ENCODE measurements at places on chromosomes 2 and 18.

DNA sequence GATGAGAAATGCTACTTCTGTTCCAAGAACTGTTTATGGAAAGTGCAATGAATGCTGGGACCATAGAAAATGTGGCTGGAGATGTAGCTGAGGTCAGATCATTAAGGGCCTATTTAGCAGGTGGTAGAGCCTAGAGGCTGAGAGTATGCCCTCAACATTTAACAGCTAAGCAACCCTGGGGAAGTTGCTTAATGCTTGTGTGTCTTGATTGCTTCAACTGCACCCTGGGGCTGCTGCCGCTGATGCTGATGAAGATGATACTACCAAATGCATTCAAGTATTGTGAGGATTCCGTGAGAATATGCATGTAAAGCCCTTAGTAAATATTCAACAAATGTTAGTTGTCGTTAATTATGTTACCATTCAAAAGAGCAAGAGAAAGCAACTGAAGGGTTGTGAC is 273.2 kb downstream of the BCL11A start:
- no peak overlapping the region for H3K27ac ChIP-seq
- H3K36me3 ChIP-seq: no peaks in the 10 kb centered on the region
- no peaks in the 10 kb centered on the region for H3K27me3 ChIP-seq
- DNase-seq: no peak

DNA sequence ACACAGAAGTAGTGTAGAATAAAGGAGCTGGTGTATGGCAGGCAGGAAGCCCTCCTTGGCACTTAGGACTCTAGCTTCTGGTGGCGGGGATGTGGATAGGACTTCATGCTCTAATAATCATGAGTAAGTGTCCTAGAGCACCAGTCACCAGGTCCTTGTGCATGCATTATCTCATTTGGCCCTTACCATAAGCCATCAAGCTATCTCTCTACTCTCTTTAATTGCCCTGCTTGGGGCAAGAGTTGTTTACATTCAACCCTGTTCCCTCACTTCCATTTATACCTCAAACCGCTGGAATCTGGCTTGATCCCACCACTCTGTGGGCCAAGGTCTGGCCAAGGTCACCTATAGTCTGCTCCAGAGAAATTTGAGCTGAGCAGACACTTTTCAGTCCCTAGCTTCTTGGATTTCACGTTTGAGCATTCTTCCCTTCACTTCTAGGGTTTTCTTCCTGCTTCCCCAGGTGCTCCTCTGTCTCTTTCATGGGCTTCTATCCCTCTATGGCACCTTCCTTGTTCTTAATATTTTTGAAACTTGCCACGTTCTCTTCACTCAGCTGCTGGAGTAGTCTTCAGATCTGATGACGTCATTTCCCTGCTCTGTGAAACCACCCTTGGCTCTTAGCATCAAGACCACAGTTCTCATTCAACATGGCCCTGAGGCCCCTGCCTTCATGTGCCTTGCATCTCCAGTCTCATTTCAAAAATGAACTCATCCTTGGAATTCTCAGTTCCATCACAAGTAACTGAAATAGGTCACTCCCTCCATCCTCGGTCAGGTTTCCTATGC is 94.9 kb upstream of the GATA6 start:
- no peak for DNase-seq
- H3K27me3 ChIP-seq: no peaks in the 10 kb centered on the region
- H3K27ac ChIP-seq: no peak overlapping the region
- H3K36me3 ChIP-seq: no peaks in the 10 kb centered on the region

- peak overlapping the region; percentile 41 for H3K27ac ChIP-seq
- DNase-seq: no peak
- no peaks in the 10 kb centered on the region for H3K36me3 ChIP-seq
- peaks cover 36% of the 10 kb centered on the region for H3K4me1 ChIP-seq
- H3K27me3 ChIP-seq: no peaks in the 10 kb centered on the region
Measured at GRCh38 chr2:20579866-20580265, 71.0 kb downstream of the HS1BP3 start.

GRCh38 chr18:57542126-57542525 is 44.4 kb downstream of the FECH start:
- DNase-seq: no peak
- no peaks in the 10 kb centered on the region for H3K4me1 ChIP-seq
- no peak overlapping the region for H3K4me3 ChIP-seq
- peaks cover 2% of the 10 kb centered on the region for H3K27me3 ChIP-seq

DNA sequence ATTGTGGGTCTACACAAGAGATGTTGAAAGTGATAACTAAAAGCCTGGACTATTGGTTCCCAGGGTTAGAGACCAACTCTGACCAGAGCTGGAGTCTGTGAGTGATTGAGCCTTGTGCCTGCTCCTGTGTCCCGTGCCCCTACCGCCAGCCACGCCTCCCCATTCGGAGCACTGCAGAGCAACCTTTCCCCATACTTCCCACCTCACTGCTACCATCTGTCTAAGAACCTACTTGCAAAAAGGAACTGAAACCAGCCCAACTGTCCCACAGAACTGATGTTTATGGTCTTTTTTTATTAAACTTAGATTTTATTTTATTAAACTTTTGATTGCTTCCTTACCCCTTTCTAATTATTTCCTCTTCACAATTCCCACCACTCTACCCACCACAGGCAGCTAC is 300.3 kb upstream of the MGAT5 start:
- DNase-seq: no peak
- no peaks in the 10 kb centered on the region for H3K36me3 ChIP-seq
- H3K27me3 ChIP-seq: no peaks in the 10 kb centered on the region
- H3K4me1 ChIP-seq: no peaks in the 10 kb centered on the region
- H3K4me3 ChIP-seq: no peak overlapping the region

GRCh38 chr18:61753373-61753772 is 139.4 kb downstream of the RNF152 start:
- no peak for DNase-seq
- H3K27me3 ChIP-seq: no peaks in the 10 kb centered on the region
- no peaks in the 10 kb centered on the region for H3K4me1 ChIP-seq
- H3K27ac ChIP-seq: no peak overlapping the region
- H3K36me3 ChIP-seq: no peaks in the 10 kb centered on the region
- no peak overlapping the region for H3K4me3 ChIP-seq

GRCh38 chr18:32280188-32280783 is 90.4 kb downstream of the MEP1B start:
- H3K4me1 ChIP-seq: no peaks in the 10 kb centered on the region
- no peak overlapping the region for H3K27ac ChIP-seq
- H3K4me3 ChIP-seq: no peak overlapping the region
- no peaks in the 10 kb centered on the region for H3K36me3 ChIP-seq

- peak overlapping the region; percentile 91 for H3K27ac ChIP-seq
- H3K4me1 ChIP-seq: peaks cover 64% of the 10 kb centered on the region
- H3K27me3 ChIP-seq: no peaks in the 10 kb centered on the region
- no peaks in the 10 kb centered on the region for H3K36me3 ChIP-seq
- peak overlapping the region; percentile 15 for H3K4me3 ChIP-seq
- DNase-seq: no peak
Measured at GRCh38 chr2:101327863-101328394, 19.4 kb upstream of the RNF149 start.

DNA sequence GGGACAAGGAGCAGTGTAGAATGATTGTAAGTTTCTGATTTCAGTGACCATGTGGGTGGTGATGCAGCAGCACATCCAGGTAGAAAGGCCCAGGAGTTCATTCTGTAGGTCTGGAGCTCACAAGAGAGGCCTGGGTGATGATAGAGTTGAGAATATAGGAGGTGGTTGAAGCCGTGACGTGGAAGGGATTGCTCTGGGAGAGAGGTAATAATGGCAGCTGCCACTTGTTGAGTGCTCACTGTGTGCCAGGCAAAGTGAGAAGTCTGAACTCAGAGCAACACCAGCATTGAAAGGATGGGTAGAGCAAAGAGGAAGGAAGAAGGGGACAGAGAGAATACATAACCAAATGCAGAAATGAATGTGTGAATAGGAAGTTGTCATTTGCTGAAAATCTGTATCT is 3.3 kb downstream of the TTLL4 start:
- H3K4me3 ChIP-seq: no peak overlapping the region
- peaks cover 44% of the 10 kb centered on the region for H3K4me1 ChIP-seq
- H3K27me3 ChIP-seq: no peaks in the 10 kb centered on the region
- no peak for DNase-seq

- H3K4me3 ChIP-seq: no peak overlapping the region
- peaks cover 27% of the 10 kb centered on the region for H3K27me3 ChIP-seq
- DNase-seq: no peak
Measured at GRCh38 chr2:46847726-46848412, 67.7 kb downstream of the MCFD2 start.

GRCh38 chr2:213455316-213456008 is 171.2 kb downstream of the SPAG16 start:
- no peaks in the 10 kb centered on the region for H3K36me3 ChIP-seq
- H3K4me1 ChIP-seq: no peaks in the 10 kb centered on the region
- H3K27me3 ChIP-seq: no peaks in the 10 kb centered on the region
- no peak for DNase-seq
- H3K27ac ChIP-seq: no peak overlapping the region

GRCh38 chr18:62458346-62458745 is 64.5 kb upstream of the ZCCHC2 start:
- no peak overlapping the region for H3K4me3 ChIP-seq
- H3K27ac ChIP-seq: no peak overlapping the region
- H3K4me1 ChIP-seq: no peaks in the 10 kb centered on the region
- DNase-seq: no peak
- no peaks in the 10 kb centered on the region for H3K36me3 ChIP-seq

Measured in esophagus squamous epithelium (tissue), 5 donors.